Glutamatergic neuron (in vitro differentiated cells): ENCODE measurements at places on chromosomes 6 and 20. TPM values are rescaled to one million over a fixed set of nuclear protein-coding genes. Genes with fewer than 3 reads are reported as not detected.

Gene SLC9A8
- 10.6 TPM for total RNA-seq

Gene WFDC5
- total RNA-seq: not detected

Gene HLA-DQA1
- total RNA-seq: not detected

Gene DEFB124
- not detected for total RNA-seq

- no peaks in the 10 kb centered on the region for H3K27me3 ChIP-seq
- no peaks in the 10 kb centered on the region for H3K36me3 ChIP-seq
These were observed 34.5 kb downstream of the LATS1 start for GRCh38 chr6:149683256-149683859.
